Cardiac muscle cell (in vitro differentiated cells and primary cell): ENCODE measurements at places on chromosomes 5 and 9.

DNA sequence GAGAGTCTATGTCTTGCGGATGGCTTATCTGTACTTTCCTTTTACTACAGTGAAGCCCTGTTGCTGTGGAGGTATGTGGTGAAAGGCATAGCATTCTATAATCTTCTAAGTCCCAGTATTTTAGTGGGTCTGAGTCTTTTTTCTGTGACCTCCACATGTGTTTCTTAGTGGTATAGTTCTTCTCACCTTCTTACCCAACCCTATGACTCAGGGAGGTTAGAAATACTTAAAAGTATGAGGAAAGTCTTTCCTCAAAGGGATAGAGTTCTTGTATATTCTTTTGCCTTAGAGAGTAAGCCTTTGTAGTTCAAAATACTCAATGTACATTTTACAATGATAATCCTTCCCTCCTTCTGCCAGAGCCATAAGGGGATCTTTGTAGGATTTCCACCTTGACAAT is 621.9 kb upstream of the CTNND2 start:
- DNase-seq: no peak

DNA sequence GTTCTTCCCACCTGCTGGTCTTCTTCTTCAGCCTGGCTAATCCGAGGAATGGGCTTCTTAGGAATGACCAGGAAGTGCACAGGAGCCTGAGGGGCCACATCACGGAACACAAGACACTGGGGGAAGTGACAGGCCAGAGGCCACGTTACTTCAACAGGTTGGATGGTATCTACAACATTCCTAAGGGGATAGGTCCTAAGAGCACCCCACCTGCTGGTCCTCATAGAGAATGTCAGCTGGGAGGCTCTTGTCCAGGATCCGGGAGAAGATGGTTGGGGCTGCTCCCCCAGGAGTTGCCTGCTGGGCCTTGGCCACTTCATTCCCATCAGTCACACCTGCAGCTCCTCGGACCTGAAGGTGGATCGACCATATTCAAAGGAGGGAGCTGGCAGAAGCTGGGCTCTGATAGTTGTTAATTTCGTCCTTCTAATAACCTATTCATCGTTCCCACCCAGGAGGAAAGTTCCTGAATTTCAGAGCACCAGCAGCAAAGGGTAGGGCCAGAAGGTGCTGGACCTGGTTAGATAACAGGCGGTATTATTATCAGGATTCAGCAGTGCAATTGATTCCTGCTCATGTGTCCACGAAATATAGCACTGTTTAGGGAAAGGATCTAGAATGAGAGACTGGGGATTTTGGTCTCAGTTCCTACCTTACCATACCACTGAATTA is 1.3 kb downstream of the HINT2 start:
- DNase-seq: no peak

- DNase-seq: peak; percentile 80
Observed at GRCh38 chr9:100472788-100473275, at the start of gene TMEFF1. TSS of gene TMEFF1 (plus strand) at chr9:100473149. CDS start at chr9:100473545, 396 bp downstream.

DNA sequence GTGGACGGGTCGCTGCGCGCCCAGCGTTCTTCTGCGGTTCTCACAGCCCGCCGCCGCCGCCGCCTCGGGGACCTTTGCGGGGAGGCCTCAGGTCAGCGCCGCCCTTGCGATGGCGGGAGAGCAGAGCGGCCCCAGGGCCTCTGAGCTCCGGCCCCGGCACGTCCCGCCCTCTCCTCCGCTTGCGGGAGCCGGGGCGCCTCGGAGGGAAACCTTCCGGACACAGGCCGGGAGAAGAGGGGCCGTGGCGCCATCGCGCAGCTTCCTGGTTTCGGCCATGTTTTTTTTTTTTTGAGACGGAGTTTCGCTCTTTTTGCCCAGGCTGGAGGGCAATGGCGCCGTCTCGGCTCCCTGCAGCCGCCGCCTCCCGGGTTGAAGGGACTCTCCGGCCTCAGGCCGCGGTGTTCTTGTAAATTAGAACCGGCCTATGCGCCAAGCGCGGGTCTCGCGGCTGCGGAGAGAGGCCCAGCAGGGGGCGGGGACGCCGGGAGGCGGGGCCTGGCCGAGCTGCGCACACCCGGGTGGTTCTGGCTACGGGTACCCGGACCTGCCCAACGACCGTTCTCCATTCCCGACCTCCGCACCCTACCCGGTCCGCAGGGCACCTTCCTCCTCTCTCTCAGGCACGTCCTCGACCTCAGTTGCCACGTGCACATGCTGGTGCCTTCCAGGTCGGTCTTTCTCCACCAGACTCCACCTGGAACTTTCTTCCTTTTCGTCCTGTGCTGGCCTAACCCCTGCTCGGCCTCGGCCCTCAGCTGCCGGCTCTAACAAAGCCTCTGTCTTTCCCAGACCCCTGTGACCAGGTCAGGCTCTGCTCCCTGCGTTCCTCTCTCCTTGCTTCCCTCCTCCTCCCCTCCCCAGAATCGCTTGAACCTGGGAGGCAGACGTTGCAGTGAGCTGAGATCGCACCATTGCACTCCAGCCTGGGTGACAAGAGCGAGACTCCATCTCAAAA is 28.8 kb upstream of the MGAT1 start:
- DNase-seq: peak; percentile 78
